ENCODE measurements at places on chromosomes 16 and 17.
A peak's percentile ranks its signal among the peaks of the same experiment; 100 is the strongest.

DNA sequence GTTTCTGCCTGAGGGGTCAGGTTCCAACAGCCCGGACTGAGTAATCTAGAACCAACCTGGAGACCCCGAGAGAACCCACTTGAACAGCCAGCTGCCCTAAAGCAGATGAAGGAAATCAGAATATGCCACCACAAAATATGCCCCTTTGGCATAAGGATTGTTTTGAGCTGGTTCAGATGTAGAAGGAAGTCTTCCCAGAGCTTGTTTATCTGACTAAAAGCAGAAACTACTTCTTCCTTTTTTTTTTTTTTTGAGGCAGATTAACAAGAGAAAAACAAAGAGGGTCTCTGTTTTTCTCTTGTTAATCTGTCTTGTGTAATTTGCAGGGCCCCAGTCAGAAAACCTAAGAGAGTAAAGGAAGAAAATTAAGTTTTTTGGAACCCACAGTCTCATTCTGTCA, 53.0 kb downstream of the PECAM1 start:
- DNase-seq, result no peak

GRCh38 chr17:10116753-10117420, 81.5 kb downstream of the GAS7 start:
- no peak for DNase-seq

- DNase-seq, result no peak
Observed at GRCh38 chr16:45454-45853, 8.0 kb downstream of the POLR3K start.

DNA sequence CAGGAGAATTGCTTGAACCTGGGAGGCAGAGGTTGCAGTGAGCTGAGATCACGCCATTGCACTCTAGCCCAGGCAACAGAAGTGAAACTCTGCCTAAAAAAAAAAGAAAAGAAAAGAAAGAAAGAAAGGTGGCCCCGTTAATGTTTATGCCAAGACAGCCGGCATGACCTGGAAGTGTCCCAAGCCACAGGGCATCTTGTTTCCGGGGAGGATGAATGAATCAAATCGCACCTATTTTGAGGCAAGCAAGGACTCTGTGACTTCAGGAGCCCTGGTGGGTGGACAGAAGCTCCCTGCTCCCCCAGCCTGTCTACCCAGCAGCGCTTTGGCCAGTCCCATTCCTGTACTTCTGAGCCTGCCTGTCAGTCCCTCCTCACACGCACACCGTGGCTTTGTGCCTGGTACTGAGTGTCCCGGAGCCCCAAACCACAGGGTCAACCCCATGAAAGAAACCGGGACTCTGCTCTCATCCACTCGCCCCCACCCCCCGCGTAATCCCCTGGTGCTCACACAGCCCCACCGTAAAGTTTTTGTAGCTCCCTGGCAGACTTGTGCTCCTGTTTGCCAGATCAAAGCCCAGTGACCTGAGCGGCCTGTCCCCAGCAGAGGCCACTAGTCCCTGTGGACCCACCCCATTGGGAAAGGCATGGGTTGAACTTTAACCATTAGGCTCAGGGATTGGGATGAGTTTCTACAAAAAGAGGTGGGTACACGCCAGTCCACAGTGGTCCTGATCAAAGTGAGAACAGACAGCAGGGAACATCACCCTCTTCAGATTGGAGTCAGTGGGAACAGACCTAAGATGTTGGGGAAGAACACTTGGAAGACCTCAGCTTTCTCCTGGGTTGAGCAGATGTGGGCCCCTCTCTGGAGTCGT, 19.3 kb downstream of the CD2BP2 start:
- peak; percentile 80 for DNase-seq

DNA sequence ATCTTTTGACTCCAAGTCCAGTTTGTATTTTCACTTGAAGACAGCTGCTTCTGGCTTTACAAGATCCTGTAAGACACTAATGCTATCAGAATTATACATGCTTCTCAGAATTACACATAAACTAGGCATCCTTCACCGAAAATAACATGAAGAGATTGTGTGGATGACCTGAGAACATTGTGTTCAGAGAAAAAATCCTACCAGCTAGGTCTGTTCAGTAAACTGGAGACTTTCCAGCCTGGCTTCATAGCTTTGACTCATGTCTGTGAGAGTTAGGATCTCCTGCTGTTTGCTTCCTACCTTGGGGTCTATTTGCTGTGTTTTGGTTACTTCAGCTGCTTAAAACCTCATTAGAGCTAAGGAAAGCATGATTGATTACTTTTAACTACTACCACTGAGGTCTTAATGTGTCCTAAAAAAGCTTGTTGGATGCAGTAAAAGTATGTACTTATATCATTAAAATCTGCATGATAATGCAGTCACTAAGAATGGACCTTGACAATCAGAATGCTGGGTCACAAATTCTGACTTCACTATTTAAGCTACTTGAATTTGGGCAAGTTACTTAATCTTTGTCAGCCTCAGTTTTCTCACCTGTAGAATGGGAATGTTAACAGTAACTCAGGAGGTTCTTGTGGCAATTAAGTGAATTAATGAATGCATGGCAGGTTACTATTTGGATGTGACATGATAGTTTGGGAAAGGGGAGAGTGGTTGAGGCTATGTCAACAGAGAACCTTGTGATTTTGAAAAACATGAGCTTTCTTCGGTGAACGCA, 8.0 kb upstream of the MYH13 start:
- no peak for DNase-seq

All from renal cortical epithelial cell (primary cell).